Stimulated activated CD4-positive, alpha-beta T cell treated with anti-CD3 and anti-CD28 coated beads, Interleukin-4, amount 100 ng/mL, for 24 hours (primary cell): ENCODE measurements at places on chromosomes 3 and 15.
A peak's percentile ranks its signal among the peaks of the same experiment; 100 is the strongest.

DNA sequence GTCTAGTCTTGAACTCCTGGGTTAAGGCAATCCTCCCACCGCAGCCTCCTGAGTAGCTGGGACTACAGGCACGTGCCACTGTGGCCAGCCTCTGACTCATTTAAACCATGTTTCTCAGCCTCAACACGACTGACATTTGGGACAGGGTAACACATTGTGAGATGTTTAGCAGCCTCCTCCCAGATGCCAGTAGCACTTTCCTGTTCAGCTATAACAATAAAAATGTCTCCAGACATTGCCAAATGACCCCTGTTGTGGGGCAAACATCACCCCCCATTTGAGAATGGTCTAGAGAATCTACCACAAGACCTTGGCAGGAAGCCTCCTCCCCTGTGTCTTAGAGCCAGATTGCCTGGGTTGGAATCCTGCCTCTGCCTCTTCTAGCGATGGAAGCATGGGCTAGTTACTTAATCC is 8.4 kb downstream of the TMEM40 start:
- peak; percentile 29 for DNase-seq

- no peak for DNase-seq
Observed at GRCh38 chr3:111662907-111663306, 67.8 kb upstream of the ZBED2 start.

DNA sequence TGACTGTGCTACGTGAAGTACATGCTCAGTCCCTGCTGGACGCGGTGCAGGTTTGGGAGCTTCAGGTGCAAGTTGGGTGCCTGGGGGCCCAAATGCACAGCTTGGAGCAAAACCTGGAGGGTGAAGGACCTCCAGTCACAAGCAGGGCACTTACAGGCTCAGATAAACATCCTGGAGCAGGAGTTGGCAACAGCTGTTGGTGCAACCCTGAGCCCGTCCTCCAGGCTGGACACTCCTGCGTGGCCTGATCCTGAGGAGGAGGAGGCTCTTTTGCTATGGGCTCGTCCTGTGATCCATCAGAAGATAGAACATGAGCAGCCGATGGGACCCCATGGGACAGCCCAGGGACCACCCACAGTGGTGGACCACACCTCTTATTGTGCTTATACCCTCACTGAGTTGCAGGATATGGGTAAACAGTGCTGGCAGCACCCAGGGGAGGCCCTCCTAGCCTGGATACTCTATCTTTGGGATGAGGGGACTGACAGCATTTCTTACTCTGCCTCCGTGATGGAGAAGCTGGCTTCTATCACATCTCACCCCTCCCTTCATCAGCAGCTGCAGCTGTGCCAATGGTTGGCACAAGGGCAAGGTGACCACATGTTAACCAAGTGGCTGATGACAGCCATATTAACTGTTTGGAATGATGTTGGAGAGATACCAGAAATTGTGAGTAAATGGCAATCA is 301.6 kb downstream of the ZPLD1 start:
- DNase-seq = no peak

DNA sequence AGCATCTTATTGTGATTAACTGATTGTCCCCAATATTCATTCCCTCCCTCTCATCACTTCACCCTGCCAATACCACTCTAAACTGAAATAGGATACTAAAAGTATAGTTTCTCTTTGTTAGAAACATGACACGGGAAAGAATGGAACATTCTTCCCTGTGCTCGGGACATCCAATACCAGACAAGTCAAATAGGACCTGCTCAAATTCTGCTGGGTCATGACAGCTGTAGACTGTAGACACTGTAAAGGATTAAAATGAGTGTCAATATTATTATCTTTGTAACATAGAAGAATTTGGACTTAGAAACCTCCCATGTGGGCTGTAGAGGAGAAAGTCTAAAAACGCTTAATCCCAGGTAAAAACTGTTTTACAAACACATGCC is 315.0 kb upstream of the NR2E3 start:
- no peak for DNase-seq

GRCh38 chr3:132317229-132317948 is at the start of gene ACP3:
TSS of gene ACP3 (plus strand) at chr3:132317407. CDS start at chr3:132317457, 50 bp downstream.
- DNase-seq = no peak

GRCh38 chr15:73655724-73656123 is 22.5 kb upstream of the NPTN start:
- no peak for DNase-seq

- no peak for DNase-seq
Observed at GRCh38 chr3:184067573-184068055, 14.8 kb downstream of the HTR3C start.

DNA sequence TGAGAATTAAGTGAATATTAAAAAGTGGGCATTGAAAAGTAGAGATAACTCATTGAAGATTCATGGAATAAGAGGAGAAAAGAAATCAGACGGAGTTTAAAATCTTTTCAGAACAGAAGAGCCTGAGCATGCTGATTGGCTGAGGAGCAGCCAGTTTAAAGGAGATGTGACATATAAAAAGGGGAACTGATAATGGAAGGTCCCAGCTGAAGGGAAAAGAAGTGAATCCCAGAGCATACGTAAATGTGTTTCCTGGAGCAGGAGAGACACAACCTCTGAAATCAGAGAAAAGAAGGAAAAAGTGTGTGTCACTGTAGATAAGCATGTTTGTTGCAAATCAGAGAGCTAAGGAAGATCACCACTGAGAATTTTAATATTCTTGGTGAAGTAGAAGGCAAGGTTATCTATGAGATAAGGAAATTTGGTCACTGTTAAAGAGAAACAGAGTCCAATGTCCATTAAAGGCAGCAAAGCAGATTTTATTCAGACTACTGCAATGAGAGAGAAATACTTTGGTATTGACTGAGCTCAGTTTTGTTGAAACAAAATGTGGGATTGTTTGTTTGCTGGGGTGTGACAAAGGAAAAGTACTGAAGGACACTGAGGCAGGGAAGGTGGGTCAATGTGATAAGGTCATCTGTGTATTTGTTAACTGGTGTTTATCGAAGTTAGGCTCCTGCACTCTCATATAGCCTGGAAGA is 84.6 kb upstream of the WDR72 start:
- no peak for DNase-seq

DNA sequence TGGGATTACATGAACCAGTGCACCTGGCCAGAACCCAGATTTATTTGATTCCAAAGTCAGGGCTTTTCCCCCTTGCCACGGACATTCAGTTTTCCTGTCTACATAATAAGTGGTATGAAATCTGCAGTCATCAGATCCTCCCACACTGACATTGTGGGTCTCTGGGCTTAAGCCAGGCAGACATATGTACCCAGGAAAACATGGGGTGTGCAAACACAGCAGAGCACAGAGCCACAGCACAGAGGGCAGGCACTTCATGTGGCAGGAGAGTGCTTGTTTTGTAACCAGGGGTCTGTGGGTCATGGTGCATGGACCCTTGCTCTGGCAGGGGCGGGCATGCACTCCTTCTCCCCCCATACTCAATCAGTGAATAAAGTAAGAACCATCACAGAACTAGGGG is 6.1 kb upstream of the ABTB1 start:
- DNase-seq = no peak

GRCh38 chr15:93146196-93146595 is 57.2 kb upstream of the RGMA start:
- no peak for DNase-seq

DNA sequence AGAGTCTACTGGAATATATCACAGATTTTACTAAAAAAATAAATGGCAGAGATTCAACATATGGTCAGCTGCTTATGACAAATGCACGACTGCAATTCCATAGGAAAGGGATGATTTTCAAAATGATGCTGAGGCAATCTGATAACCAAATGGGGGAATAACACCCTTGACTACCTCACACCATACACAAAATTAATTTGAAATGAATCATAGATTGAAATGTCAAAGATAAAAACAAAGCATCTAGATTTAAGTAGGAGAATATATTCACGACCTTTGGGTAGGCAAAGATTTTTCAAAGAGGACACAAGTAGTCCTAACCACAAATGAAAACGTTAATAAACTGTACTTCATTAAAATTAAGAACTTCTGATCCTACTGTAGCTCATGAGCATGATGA is 11.2 kb downstream of the SENP7 start:
- no peak for DNase-seq

DNA sequence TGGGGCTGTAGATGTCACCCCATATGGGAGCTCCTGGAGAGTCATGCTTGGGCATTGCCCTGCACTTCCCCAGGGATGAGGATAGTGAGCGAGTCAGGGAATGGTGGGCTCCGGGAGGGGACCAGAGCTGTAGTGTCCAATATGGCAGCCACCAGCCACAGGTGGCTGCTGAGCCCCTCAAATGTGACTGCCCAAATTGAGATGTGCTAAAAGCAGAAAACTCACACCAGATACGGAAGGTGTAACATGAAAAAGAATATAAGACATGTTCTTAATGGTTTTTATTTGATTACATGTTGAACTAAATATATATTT is 31.7 kb downstream of the GRIP2 start:
- no peak for DNase-seq

DNA sequence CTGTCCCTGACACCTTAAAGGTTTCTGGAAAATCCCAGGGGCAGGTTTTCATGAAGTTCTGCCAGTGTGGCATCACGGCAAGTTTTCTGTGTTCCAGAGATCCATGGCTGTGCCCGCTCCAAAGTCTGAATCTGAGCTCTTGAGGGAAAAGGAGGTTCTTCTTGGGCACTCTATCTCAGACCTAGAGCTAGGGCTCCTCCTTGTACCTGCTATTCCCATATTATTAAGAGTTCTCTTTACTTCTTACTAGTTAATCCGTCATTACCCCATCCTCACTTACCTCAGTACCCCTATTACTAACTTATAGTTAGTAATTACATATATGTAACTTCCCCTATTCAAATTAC is 5.9 kb upstream of the TRA2B start:
- DNase-seq = no peak

GRCh38 chr3:175163686-175164085 is 304.6 kb downstream of the NAALADL2 start:
- no peak for DNase-seq

DNA sequence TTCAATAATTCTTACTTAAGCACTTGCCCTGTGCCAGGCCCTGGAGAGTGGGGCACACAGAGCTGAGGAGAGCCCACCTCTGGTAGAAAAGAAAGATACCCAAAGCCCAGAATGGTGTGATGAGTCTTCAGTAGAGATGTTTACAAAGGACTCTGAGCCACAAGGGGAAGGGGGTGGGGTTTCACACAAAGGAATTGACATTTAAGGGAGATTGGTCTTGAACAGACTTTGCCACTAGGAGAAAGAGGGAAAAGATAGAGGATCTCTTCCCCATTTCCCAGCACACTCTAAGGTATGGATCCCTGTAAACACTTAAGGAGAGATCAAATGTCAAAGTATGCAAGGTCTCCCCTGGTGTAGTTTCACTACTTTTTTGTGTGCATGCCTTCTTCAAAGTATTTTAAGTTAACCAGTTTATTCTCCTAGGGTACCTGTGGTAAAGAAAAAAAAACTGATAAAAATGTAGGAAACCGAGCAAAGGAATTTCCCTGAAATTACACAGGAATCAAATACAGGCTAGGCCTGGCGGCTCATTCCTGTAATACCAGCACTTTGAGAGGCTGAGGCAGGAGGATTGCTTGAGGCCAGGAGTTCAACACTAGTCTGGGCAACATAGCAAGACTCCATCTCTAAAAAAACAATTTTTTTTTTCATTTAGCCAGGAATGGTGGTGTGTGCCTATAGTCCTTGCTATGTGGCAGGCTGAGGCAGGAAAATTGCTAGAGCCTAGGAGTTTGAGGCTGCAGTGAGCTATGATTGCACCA is 117.6 kb upstream of the SKOR1 start:
- no peak for DNase-seq

DNA sequence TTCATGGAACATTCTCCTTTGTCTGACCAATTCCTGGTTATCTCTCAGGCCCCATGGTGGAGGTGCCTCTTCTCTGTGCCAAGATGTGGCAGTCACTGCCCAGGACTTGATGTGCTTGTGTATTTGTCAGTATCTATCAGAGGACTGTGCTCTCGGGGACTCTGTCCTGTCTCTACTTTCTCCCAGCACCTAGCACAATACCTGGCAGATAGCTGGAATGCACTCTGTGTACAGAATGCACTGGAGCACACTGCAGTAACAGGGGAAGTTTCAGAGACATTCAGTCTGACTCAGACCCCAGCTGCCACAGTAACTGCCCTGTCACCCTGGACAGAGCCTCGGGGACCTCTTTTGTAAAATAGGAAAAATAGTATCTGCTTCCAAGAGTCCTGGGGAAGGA is 34.6 kb upstream of the SV2B start:
- DNase-seq = no peak

- DNase-seq = no peak
Observed at GRCh38 chr15:100560323-100560722, 31.6 kb upstream of the CERS3 start.

GRCh38 chr3:9897408-9898372 is 5.0 kb upstream of the IL17RE start:
- no peak for DNase-seq

- no peak for DNase-seq
Observed at GRCh38 chr3:71926616-71927015, 141.7 kb upstream of the PROK2 start.

GRCh38 chr3:107456501-107456900 is 66.3 kb upstream of the BBX start:
- DNase-seq = no peak
